ENCODE measurements at places on chromosomes 7 and 10.

DNA sequence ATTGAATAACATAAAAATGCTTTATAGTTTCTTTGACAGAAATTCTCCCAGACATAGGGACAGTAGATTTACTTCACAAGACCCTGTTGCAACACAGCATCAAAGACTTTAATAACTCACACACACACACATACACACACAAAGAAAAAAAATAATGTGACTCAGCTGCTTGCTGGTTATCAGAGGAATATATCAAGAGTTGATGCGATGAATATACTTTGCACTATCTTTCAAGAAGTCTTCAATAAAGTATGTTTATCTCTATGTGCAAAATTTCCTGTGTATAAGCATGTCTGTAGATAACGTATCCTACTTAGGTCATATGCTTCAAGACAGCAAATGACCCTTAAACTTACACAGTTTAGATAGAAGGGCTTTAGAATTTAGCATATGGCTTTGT is 243.1 kb downstream of the ARL4A start:
- no peak for DNase-seq

GRCh38 chr10:27380929-27381358 is 123.2 kb upstream of the RAB18 start:
- no peak for DNase-seq

DNA sequence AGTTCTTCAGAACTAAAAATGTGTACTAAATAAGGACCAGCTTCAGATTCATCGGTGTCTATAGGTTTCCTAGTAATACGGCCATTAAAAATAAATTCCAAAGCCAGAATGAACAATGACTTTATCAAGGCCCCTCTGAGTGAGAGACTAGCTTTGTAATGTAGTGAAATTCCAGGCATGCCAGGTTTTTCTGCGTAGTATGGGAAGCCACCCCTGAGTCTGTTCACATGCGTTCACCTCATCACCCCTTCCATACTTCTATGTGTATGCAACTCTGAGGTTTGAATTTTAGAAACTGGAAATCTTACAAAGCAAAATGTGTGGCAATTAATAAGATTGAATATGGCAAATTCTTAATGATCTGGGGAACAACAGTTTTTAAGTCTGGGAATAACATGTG is 24.5 kb downstream of the RNF32 start:
- no peak for DNase-seq

GRCh38 chr7:103856929-103857328 is 132.5 kb downstream of the RELN start:
- peak; percentile 11 for DNase-seq

DNA sequence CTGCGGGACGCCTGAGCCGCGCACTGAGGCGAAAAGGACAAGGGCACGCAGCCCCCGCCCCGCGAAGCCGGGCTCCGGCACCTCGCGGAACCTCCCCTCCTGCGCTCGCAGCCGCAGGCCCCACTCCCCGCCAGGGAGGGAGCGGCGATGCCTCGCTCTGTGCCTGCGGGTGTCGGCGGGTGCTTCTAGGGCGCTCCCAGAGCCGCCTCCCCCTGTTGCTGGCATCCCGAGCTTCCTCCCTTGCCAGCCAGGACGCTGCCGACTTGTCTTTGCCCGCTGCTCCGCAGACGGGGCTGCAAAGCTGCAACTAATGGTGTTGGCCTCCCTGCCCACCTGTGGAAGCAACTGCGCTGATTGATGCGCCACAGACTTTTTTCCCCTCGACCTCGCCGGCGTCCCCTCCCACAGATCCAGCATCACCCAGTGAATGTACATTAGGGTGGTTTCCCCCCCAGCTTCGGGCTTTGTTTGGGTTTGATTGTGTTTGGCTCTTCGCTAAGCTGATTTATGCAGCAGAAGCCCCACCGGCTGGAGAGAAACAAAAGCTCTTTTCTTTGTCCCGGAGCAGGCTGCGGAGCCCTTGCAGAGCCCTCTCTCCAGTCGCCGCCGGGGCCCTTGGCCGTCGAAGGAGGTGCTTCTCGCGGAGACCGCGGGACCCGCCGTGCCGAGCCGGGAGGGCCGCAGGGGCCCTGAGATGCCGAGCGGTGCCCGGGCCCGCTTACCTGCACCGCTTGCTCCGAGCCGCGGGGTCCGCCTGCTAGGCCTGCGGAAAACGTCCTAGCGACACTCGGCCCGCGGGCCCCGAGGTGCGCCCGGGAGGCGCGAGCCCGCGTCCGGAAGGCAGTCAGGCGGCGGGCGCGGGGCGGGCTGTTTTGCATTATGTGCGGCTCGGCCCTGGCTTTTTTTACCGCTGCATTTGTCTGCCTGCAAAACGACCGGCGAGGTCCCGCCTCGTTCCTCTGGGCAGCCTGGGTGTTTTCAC is 519 bp downstream of the ITGB8 start:
- DNase-seq, result peak; percentile 62

DNA sequence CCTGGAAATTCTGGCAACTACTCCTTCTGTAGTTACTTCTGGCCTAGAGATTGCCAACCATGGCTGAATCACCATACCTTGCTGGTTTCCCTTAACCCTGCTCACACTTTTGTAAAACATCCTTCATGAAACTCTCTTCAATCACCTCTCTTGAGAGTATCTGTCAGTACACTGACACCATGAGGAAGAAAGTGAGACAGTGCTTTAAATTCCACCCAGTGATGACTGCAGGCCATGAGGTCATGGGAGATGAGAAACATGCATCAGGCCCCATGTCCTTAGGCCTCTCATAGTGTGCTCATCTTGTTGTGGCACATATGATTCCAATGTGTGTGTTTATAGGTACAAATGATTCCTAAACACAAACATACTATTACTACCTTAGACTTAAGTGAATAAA is 24.6 kb upstream of the NAMPT start:
- DNase-seq, result no peak

- DNase-seq, result peak; percentile 75
Measured at GRCh38 chr10:8321990-8322389, 267.5 kb downstream of the GATA3 start.

DNA sequence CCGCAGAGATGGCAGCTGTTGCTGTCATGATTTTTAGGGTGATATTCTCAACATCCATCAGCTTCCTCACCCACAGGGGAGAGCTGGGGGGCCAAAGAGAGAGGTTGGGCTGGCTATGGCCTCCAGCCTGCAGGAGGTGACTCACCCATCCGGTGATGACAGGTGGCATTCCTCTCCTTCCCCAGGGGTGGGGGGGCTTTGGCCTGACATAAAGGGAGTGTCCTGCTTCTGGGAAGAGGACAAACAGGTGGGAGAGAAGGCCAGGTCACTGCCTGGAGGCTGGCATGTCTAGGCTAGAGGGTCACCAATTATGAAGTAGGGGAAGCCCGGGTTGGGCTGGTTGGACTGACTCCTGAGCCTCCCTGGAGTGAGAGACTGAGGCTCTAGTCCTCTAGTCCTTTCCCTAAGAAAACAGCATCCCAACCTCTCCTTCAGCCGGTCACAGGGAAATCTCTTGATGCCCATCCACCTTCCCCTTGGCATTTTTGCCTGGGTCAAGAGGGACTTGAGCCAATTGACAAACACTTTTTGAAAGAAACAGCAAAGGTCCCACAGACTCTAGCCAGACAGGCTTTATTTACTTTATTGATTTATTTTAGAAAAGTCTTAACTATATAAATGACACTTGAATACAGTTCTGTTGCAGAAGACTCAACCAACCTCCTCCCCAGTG is 79.8 kb upstream of the ZNF716 start:
- no peak for DNase-seq

DNA sequence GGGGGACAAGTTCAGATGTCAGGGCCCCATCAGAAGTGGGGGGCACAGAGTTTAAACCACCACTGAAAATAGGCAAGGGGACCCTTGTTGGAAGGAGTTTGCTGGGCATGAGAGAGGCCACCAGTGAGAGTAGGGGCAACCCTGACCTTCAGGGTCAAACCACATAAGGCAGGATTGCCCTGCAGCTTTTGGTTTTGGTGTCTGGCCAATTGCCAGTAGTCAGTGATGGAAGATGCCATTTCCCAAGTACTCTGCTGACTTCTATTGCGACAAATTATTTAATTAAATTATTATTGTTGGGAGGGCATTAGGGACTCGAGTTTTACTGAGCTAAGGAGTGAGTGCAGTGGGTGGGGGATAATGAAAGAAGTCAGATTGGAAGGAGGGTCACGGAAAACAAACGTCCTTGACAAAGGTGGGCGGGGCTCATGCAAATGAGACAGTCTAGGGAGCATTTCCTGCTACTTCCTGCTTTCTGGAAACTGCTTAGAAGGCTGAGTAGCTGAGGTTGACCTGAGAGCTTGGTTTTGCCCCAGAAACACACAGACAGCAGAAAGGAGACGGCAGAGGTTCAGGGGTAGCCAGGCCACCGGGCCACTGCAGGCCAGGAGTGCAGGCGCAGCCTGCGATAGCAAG is 74.2 kb upstream of the ANLN start:
- DNase-seq, result no peak

DNA sequence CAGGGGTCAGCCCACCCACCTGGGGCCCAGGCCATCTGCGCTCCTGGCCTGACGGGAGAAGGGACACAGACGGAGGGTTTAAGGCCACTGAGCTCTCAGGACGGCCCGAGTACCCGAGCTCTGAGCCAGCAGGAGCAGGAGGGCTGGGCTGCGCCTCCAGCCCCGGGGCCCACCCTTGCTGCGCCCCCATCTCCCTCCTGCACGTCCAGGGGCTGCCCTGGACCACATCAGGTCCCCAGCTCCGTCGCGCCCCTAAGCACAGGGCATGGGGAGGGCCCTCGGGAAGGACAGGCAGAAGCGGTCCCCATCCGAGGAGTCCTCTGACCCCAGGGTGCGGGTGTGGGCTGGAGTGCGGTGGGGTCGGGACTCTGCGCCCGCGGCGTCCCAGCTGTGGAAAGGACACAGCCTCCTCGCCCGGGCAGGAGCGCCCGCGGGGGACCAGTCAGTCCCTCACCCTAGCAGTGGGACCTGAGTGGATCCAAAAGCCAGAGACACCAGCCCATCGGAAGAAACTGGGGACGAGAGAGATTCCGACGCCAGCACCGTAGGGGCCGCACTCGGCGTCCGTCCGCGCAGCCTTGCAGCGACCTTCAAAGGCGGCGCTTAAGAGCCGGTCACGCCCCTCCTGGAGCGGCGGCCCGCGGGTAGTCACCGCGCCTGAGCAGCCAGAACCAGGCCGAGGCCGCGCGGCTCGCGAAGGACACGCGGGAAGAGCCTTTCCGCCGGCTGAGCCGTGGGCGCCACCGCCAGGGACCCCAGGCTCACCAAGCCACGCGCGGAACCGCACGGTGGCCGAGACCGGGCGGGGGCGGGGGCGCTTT is 15.9 kb downstream of the CAMK2B start:
- DNase-seq, result no peak

- DNase-seq, result no peak
Measured at GRCh38 chr10:5468262-5469106, 30.9 kb downstream of the CALML5 start.

- peak; percentile 14 for DNase-seq
Measured at GRCh38 chr7:37448011-37448635, 541 bp downstream of the ELMO1 start.

GRCh38 chr7:134448356-134449229 is 10.3 kb downstream of the AKR1B1 start:
- no peak for DNase-seq

- DNase-seq, result no peak
Measured at GRCh38 chr10:18010050-18010449, 58.3 kb downstream of the SLC39A12 start.

DNA sequence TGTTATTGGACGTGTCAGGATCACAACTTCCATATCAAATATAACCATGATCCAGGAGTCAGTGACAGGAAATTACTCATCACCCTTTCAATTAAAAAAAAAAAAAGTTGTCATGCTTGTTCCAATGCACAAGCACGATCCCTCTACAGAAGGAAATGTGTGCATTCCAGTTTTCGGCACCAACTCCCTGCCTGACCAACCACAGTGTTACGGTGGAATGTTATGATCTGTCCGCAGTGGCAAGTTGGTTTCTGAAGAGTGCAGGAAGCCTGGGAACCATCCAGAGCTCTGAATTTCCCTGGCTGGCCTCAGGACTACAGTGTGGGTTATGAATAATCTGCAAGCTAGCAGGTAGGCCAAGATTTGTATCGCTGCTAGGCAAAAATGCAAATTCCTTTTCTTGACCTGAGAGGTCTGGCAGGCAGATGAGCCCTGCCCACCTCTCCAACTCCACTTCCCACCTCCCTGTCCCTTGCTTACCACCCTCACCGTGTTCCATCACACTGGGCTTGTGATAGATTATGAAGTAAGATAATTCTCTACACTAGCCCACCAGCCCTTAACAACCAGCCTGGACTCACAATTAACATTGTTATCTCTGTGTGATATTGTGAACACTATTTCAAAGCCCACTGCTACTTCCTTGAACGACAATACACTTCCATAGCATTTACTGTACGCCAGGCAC is 20.4 kb downstream of the FRMPD2 start:
- no peak for DNase-seq

DNA sequence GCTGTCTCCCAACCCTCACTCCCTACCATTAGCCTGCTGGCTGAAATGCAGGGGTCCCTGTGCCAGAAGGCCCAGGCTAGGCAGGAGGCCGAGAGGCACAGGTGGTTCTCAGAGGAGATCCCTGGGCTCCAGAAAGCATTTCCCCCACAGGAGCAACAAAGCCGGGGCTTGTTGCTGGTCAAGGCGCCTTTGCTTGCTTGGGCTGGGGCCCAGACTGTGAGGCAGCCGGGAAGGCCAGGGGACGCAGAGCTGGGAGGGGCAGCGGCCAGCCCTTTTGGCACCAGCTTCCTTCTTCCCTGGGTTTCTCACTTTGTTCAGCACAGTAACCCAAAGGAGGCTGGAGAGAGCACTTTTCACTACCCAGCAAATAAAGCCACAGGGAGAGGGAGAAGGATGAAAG is 48.6 kb downstream of the FBXW4 start:
- DNase-seq, result no peak

GRCh38 chr10:89138755-89139490 is 68.2 kb downstream of the CH25H start:
- DNase-seq, result no peak

DNA sequence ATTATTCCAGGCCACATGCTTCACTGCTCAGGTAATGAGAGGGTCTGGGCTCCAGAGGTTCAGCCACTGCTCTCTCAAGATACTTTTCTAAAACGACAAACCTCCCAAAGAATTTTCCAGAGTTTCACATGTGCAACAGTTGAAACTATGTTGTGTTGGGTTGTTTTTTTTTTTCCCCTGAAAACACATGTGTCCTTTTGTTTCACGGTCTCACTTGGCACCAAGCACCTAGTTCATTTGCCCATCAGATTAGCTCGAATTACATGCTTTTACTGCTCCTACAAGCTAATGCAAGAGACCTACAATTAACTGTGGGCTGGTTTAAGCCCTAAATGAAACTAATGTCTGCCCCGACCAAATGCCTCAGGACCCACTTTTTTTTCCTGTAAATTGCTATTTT is 313.3 kb downstream of the FGFR2 start:
- no peak for DNase-seq

GRCh38 chr10:114284346-114285071 is 45.5 kb downstream of the VWA2 start:
- DNase-seq, result no peak

DNA sequence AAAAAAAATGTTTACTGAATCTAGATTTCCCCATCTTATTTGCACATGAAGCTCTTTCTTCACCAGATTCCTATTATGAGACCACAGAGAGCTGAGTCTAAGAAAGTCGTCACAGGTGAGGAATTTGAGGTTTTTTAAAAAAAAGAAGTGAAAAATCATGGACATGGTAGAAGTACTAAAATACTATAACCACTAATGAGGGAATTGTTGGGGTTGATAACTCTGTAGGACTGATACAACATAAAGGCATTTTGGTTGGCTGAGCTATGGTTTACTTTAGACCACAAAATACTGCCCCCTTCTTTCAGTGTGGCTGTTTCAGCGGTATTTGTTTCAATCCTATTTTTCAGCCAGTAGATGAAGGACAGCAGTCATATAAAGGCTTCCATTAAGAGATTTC is 1111.3 kb downstream of the TYW1 start:
- no peak for DNase-seq

Data from SK-N-DZ (cell line).